ENCODE measurements at places on chromosomes 3 and 15.

- no peak for DNase-seq
Measured at GRCh38 chr3:102099913-102100312, 250.6 kb downstream of the NFKBIZ start.

DNA sequence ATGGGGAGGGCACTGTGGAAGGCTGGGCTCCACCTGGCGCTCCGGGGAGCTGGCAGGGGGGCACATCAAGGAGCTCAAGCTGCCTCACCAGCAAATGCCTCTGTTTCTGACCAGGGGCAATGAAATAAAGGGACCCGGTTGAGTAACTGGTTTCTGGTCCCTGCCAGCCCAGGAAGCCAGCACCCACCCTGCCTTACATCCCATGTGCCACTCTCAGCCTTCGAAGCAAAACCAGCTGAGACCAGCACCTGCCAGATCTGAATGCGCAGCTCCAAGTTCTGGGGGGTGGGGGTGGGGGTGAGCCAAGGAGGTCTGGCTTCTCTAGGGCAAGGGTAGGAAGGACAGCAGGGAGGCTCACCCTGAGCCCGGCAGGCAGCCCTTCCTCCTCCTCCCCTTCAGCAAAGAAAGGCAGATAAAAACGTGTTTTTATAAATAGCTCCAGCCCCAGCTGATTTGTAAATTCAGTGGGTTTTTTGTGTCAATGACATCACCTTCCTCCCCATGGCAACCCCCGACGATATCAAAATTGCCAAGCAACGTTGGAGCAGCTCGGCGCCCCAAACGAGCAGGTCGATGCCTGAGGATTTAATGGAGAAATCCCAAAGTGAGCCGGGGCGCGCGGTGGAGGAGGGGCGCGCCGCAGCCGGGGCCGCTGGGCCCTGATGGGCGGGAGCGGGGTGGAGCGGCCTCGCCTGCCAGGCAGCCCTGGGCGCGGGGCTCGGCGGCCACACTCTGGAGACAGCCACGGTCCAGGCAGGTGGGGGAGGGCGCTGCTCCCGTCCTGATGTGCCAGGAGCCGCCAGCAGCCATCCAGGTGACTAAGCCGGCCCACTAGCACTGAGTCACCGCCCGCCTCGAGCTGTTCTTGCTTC is at the start of gene PAK6:
Gene PAK6 (plus strand): TSS at position 532 of the 872 bp plus-strand sequence. CDS start 25,723 bp downstream, outside the sequence.
- DNase-seq = peak; percentile 60

- DNase-seq = no peak
Measured at GRCh38 chr15:90419738-90420406, 31.8 kb downstream of the IQGAP1 start.

DNA sequence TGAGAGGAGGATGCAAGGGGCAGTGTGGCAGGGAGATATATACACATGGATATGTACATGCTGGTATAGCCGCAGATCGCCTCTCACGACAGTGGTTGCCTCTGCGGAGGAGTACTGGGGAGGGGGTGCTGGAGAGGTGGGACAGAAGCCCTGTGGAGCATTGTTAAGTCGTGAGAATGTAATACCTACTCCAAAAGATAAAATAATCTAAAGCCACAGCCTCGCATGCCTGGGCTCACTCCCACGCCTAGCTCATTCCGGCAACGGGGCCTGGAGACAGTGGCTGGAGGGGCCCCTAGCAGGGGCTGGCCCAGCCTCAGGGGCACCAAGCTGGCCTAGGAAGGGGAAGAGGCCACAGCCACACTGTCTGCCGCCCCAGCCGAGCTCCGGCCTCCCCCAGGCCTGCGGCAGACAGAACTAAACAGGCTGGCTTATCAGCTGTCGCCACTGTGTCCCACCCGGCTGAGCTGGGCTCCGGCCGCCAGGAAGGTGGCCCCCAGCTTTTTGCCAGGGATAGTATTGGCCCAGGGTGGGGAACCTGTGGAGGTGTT is 65.1 kb upstream of the LCTL start:
- DNase-seq = peak; percentile 71

DNA sequence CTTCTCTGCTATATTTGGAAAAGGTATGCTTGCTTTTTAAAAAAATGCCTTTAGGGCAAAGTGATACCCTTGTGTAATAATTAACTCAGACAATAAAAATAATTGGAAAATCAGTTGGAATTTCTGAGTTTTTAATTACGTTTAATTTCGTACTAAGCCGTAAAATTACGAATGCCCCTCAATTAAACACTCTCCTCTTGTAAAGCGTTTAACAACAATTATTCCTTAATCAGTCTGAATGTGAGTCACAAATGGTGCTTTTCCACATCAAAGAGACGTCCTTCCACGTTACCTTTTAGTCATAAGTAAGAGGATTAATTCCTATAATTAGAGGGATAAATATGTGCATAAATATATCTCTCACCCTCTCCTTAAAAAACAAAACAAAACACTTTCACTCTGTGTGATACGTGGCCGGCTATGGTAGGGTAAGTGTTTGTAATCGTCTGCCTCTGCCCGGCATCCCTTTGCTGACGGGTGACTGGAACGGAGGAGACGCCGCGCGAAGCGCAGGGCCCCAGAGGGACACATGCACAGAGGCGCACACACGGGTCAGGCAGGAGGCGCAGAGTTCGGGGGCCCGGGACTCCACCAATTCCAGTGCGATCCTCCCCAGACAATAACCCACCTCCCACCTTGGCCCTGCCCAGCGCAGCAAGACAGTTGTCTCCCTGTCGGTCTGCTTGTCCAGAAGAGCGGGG is 9.7 kb upstream of the MEIS2 start:
- no peak for DNase-seq

- no peak for DNase-seq
Measured at GRCh38 chr3:40192628-40193027, 116.9 kb upstream of the EIF1B start.

- DNase-seq = no peak
Measured at GRCh38 chr15:60605879-60606307, 127.0 kb upstream of the ICE2 start.

- no peak for DNase-seq
Measured at GRCh38 chr3:107781253-107781652, 258.5 kb downstream of the BBX start.

GRCh38 chr3:100102757-100103156 is 11.5 kb downstream of the FILIP1L start:
- no peak for DNase-seq

- peak; percentile 4 for DNase-seq
Measured at GRCh38 chr3:57646723-57647122, 46.2 kb downstream of the DENND6A start.

GRCh38 chr15:75235760-75236729 is 22.1 kb upstream of the GOLGA6C start:
- no peak for DNase-seq

DNA sequence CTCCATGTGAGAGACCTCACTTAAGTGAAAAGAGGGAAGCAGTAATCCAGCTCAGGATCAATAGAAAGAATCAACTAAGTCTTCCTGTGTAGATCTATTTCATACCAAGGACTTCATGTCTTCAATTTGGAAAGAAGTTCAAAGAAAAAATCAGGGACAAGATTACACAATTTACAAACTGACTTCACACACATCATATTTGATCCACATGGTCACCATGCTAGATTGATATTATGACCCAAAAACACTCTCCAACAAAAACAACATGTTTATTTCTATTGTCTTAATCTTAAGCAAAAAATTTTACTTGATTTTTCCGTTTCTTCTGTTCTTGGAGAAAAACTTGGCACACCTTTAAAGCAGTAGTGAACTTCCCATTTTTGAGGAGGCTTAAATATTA is 76.3 kb downstream of the THBS1 start:
- no peak for DNase-seq

DNA sequence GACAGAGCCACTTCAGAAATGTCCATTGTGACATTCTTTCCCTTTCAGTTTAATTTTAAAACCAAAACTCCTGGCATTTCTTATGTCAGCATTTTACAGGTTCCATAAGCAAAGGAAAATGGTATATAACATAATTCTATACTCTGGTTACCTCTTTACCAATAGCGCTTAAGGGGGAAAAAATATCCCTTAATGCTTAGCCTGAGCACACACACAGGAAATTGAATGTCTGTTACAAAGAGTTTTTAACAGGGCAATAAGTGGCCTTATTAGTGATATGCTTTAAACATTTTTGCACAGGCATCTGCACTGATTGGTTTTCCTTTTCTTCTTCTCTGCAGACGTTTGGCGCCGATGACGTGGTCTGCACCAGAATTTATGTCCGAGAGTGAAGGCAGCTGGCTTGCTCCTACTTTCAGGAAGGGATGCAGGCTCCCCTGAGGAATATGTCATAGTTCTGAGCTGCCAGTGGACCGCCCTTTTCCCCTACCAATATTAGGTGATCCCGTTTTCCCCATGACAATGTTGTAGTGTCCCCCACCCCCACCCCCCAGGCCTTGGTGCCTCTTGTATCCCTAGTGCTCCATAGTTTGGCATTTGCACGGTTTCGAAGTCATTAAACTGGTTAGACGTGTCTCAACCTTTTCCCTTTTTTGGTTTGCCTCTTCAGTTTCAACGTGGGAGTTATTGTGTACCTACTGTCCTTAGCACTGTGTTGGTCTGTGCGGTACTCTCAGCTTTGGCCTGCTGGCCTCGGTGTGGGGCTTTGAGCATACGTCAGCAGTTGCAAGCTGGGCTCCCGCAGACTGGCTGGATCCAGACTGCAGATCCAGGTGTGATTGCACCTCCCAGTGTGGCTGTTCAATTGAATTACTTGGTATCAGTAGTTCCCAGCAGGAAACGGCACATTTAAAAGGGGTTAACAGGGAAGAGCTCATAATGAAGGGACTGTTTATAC is 7.7 kb downstream of the CRABP1 start:
- peak; percentile 50 for DNase-seq

DNA sequence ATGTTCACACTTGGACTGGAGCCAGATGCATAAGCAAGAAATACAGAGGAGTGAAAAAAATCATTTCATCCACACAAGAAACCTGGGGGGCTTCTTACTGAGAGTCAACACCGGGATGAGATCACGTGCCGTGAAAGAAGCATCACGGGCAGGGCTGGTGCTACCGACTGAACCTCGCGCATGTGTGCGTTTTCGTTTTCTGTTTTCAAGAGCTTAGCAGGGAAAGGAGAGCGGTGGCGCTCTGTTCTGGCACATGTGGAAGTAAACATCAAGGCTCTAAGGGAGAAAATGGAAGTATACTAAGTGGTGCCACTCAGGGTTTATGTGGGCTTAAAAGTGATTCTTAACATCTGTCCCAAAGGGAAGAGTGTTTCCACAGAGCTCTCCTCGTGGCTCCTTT is 55.9 kb downstream of the VGLL4 start:
- no peak for DNase-seq

GRCh38 chr3:84547971-84548970 is 410.5 kb upstream of the CADM2 start:
- peak; percentile 0 for DNase-seq

GRCh38 chr3:193530231-193531165 is 24.2 kb downstream of the ATP13A4 start:
- no peak for DNase-seq
